NCI-H2107 (cell line): ENCODE measurements at places on chromosomes 11 and 22.

GRCh38 chr11:102347462-102348370, 702 bp downstream of the BIRC2 start:
- DNase-seq: no peak

DNA sequence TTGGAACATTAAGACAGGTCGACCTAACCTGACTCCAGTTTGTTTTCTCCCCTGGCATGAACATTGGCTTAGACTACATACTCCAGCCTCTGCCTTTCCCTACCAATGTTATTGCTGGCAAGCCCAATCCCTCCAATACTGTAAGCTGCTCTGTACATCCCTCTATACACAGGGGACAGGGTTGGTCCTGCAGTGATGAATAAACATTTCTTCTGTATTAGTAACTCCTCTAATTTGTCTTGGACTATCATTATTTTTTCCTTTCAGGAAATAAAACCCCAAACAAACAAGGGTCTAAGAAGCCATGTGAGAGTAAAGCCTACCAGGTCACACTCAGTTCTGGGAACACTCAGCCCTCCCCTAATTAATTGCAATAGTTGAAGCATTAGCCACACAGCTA, 35.1 kb upstream of the FJX1 start:
- DNase-seq: no peak

- no peak for DNase-seq
These were observed 1116.6 kb downstream of the BRD1 start for GRCh38 chr22:48711031-48711431.

DNA sequence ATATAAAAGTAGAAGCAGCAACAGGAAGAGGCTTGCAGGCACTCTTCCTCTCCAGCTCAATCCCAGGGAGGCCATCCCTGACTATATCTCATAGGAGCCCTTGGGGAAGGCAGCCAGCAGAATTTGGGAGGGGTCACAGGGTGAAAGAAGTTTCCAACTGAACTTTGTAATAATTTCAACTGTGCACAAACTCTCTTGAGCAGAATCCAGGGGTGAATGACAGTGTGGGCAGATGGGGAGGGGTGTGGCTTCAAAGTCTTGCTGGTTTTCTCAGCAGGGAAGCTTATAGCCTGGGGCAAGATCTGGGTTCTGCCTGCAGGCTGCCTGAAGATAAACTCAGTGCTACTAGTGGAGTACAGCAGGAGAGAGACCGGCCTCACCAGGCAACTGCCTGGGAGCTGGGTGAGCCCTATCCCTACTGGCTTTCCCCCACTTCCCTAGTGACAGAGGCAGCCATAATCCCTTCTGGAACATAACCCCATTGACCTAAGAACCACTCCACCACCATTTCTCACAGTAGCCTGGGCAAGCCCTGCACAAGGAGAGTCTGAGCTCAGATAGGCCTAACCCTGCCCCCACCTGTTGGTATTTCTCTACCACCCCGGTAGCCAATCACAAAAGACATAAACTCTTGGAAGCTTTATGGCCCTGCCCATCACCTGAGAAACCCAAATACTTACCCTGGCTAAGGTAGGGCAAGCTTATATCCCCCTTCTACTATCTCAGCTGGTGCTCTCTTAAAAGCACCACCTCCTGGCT, 17.8 kb upstream of the TTC12 start:
- no peak for DNase-seq

GRCh38 chr11:65709661-65710060, 2.4 kb upstream of the KAT5 start:
- DNase-seq: no peak

DNA sequence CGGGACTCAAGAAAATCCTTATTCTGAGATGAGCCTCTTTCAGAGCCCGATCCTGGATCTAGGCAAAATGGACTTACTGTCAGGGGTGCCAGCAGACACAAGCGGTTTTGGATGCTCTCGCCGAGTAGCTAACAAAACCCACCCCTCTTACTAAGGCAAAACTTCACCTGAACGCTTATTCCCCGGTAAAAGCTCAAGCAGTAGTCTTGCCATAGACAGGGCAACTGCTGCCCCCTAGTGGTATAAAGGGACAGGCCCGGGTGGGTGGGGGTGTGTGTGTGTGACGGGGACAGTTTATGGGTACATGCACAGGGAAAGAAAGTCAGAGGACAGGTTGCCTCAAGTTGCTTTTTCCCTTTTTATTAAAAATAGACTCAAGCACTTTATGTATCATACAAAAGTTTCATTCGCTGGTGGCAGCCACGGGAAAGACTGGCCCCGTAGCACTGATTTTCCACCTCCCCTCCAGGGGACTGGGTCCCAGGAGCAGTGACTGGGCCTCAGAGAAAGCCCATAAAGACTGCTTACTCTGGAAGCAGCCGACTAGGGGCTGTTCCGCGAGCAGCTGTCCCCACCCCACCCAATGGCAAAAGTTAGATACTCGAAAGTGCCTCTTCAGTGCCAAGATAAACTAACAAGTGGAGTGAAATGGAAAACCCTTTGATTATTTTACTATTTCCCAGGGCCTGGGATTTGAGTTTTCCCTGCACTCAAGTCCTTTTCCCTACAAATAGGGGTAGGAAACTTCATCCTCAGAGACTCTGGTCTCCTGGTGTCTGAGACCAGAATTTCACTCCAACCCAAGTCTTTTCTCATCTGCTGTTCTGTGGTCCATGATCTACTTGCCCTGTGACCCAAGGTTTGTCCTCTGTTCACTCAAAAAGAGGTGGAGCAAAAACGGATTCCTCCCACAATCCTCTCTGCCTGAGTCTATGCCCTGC, 4.7 kb downstream of the YPEL4 start:
- DNase-seq: no peak

DNA sequence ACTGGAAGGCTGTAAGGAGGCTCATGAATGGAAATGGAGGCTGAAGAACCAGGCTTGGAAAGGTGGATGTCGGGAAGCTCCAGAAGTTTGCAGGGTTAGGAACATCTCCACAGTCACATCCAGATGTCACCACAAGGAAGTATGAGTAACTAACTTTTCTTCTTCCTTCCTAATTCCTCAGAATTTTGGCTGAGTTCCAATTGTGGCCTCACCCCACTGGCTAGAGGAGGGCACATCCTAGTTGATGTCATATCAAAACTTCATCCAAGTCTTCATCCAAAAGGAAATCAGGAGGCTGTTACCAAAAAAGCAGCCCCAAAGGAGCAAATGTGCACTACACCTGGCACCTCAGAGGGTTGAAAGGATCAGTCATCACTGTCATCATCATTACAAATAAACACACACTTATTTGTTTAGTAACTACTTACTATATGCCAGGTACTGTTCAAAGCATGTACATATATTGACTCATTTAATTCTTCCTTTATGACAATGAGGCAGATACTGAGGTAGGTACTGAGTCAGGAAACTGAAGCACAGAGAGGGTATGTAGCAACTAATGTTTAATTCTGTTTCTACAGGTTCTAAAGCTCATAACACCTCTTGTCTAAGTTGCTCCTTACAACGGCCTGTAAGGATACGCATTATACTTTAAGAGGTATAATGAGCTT, 7.3 kb upstream of the PTPN5 start:
- DNase-seq: no peak

GRCh38 chr11:118917481-118918127, 8.1 kb downstream of the BCL9L start:
- no peak for DNase-seq

DNA sequence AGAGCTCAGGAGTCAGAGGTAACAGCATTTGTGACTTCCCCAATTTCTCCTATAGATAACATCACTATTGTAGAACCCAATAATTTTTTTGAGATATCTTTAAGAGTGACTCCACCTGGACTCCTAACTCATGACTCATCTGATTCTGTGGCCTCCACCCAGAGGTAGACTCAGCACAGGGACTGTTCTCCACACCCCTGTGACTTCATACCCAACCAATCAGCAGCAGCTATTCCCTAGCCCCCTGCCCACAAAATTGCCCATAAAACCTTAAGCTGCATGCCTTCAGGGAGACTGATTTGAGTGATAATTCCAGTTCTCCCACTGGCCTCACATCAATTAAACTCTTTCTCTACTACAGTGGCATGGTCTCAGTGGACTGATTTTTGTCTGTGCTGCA, 475.4 kb upstream of the FAT3 start:
- no peak for DNase-seq

DNA sequence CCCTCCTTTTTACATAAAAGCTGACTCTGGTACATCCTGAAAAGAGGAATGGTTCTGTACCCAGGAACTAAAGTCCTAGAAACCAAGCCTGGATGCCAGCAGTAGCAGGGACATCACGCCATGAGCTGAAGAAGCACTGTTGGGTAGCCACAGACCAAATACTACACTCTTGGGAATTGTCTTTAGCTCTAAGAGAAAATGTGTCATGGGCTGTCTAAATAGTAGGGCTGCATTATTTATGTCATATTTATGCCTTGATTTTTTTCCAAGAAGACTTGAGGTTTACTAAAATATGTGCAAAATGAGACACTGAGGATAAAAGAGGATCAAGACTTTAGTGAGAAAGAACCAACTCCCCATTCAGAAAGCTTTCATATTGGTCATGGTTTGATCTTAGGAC, 213.6 kb downstream of the RAB38 start:
- no peak for DNase-seq

- DNase-seq: no peak
These were observed 28.5 kb downstream of the UQCR10 start for GRCh38 chr22:29795663-29796062.
